ENCODE measurements at places on chromosomes 13 and 19.

- DNase-seq = no peak
Observed at GRCh38 chr19:46448601-46449000, 19.9 kb upstream of the PNMA8C start.

DNA sequence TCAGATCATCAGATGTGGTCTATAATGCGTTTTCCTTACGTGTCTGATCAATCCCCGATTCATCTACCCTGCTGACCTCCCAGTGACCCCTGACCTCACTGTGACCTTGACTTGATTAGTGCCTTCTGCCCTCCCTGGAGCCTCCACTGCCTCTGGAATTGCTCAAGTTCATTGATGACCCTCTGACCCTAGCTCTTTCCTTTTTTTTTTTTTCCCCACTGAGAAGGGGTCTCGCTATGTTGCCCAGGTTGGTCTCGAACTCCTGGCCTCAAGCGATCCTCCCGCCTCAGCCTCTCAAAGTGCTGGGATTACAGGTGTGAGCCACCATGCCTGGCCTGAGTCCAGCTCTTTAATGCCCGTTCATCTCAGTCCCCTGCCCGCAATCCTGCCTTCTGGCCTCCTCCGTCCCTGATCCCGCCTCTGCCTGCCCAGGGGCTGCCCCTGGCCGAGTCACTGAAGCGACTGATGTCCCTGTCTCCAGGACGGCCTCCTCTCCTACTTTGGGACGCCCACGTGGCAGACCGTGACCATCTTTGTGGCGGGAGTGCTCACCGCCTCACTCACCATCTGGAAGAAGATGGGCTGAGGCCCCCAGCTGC is 4.0 kb upstream of the FTL start:
- DNase-seq = no peak

- DNase-seq = no peak
Observed at GRCh38 chr19:31018936-31019335, 330.3 kb downstream of the TSHZ3 start.

- DNase-seq = no peak
Observed at GRCh38 chr13:106640515-106640914, 72.6 kb upstream of the ARGLU1 start.

GRCh38 chr13:101489643-101490405 is 37.3 kb downstream of the ITGBL1 start:
- DNase-seq = no peak

Measured in RPMI8226 (cell line).